ENCODE measurements at places on chromosomes 3 and 15.

DNA sequence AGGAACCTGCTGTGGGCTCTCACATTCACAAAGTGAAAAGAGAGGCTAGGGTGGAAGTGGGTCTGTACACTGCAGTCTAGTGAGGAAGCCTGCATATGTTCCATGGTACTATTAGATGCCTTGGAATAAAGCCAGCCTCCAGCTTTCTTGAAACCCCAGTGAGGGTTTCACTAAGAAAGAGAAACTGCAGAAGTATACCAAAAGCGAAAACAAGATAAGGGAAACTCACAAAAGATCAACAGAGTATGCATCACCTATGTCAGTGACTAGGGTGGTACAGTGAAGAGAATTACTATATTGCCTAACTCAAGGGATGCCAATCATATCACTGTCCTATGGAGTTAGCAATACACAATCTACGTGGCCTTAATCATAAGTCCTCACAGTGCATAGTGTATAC lies 212.5 kb upstream of the GADL1 start:
- no peak for DNase-seq

- no peak for DNase-seq
These were observed 701.3 kb downstream of the EDEM1 start for GRCh38 chr3:5888851-5889250.

GRCh38 chr3:122356402-122356801 lies 26.6 kb downstream of the MIX23 start:
- DNase-seq, result no peak

DNA sequence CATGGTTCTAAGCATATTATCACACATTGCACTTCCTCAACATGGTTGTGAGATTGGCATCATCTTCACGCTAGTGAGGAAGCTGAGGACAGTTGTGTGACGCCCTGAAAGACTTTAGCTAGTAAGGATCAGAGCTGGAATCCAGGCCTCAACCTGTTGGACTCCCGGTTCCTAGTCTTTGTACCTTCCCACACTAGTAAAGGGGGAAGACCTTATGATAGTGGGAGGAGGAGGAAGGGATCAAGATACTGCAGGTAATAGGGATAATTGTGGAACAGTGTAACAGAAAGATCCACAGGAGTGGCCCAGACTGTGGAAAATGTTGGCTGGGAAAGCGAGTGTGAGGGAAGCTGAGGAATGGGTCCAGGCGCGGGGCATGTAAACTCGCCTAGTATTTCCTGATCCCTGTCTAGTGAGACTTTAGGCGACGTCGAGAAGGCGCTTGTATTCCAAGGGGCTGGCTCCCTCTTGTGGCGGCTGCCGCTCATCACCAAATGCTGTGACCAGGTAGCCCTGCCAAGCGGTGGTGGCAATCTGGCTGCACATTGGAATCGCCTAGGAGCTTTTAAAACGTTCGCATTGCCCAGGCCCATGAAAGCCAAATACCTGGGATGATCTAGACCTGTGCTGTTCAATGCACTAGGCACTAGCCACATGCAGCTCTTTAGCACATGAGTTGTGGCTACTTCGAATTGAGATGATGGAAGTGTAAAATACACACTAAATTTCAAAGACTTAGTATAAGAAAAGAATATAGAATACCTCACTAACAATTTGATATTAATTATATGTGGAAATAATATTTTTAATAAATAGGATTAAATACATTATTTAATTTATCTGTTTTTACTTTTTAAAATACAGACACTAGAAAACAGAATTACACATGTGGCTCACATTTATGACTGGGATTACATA lies 38.8 kb upstream of the CLDN18 start:
- DNase-seq, result peak; percentile 5

- no peak for DNase-seq
These were observed 34.6 kb downstream of the MSL2 start for GRCh38 chr3:136161516-136161915.

Data from forelimb muscle (tissue), 1 donor.